NT2/D1 (cell line): ENCODE measurements at places on chromosomes 1 and 21.

GRCh38 chr21:40102682-40103081 lies 235.4 kb downstream of the PCP4 start:
- no peak for DNase-seq

DNA sequence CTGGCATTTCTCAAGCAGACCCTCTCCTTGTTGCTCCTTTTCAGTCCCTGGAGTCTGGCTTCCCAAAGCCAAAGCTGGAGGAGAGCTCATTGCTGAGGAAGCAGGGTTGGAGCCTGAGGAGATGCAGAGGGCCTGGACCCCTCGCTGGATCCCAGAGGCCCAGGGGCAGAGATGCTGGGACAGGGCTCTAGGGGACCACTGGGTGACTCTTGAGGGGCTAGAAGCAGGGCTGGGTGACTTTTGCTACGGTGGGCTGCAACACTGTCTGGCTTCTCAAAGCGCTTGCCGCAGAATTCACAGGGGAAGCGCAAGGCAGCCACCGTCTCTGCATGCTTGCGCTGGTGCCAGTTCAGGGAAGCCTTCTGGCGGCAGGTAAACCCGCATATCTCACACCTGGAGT lies 8.8 kb downstream of the ZNF692 start:
- no peak for DNase-seq

- no peak for DNase-seq
Measured at GRCh38 chr21:45219517-45219916, 68.2 kb downstream of the POFUT2 start.

- no peak for DNase-seq
Measured at GRCh38 chr1:203278082-203278884, 27.0 kb upstream of the BTG2 start.

DNA sequence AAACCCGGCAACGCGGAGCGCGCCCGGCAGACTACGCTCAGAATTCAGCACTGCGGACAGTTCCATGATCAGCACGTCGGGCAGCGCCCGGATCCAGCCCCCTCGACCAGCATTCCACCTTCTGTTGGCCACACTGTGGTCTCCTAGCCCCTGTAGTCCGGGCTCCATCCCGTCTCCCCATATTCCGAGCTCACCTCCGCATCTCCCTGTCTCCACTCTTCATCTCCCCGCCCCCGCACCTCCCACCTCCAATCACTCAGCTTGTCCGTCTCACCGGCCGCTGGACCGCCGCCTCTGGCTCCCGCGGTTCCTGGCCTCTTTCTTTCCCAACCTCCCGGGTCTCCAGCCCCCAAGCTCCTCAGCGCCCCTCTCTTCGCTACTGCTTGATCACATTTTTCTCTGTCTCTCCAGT lies 500 bp downstream of the EPHA10 start:
- peak; percentile 76 for DNase-seq

GRCh38 chr21:42135386-42136052 lies 64.4 kb downstream of the UMODL1 start:
- no peak for DNase-seq

DNA sequence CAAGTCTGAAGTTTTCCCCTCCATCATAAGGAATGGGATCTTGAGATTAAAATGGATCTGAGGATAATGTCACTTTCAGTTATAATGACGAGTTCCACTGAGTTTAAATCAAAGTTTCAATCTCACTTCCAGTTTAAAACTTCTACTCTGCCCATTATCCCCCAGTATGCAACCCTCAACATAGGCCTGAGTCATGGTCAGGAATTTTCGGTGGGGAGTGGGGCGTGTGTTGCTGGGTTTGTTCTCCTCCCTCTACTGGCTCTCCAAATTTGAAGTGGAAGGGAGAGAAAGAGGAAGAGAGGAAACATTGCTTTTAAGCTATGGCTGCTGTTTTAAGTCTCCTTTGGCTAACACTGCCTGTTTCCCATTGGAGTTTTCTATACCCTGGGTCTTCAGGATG lies 152.9 kb downstream of the TM2D1 start:
- no peak for DNase-seq

DNA sequence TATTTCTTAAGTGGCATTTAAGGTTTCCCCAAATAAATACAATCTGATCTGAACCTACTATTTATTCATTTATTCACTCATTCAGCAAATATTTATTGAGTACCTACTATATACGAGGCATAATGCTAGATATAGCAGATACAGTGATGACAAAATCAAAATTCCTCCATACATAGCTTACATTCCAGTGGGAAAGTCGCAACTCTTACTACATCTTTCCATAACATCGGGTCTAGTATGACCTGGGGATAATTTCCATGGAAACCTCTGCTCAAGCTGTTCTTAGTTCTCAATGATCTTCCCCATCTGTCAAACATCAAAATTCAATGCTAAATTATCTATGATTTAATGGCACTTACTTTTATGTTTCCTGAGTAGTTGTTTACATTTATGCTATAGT lies 70.8 kb upstream of the PRKACB start:
- no peak for DNase-seq

DNA sequence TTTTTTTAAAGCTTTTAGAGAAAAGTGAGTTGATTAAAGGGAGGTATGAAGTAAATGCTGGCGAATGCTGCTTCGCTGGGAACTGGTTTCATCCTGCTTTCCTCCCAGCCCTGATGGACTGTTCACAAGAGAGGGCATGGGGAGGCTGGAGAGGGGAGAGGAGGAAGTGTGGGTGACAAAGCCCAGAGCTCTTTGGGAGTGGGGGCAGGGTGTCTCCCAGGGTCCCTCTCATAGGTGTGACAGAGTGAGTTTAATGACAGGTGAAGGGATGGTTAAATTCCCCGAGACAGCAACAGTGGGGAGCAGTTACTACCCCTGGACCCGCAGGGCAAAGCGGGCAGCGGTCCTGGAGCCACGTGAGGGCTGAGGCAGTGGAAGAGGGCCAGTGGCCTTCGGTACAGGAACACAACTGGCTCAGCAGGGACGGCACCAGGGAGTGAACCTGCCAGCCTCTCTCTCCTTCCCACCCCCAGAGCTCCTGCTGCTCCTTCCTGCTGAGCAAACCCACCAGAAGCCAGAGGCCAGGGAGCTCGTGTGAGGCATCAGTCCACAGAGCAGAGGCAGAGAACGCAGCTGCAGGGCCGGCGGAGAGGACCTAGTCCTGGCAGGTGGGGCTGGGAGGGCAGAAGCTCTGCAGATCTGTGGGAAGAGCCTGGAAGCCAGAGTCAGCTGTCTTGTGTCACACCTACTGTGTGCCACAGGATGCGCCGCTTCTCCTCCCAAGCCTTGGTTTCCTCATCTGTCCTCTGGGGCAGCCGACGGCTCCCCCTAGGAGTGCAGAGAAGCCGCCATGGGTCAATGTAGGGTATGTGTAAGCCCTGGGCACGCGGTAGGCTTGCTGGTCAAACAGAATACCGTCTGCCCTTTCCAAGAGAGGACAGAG lies 20.9 kb upstream of the LRP8 start:
- DNase-seq: no peak

- no peak for DNase-seq
Measured at GRCh38 chr1:11980676-11980972, 380 bp downstream of the MFN2 start.

DNA sequence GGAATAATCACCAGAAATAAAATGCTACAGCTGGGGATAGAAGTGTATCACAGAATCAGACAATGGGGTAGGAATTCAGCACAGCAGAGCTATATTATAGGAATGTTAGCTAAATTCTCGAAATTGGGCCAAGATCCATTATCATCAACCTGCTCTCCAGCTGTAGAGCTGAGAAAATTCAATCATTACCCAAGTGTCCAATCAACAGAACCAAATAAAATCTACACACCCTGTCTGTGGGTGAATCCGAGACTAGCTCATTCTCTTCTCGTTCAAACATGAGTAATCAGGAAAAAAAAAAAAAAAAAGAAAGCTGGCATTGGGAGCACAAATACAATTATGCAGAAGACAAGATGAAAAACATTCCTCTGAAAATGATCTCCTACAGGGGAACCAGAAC lies 119.2 kb downstream of the CDC7 start:
- no peak for DNase-seq

- no peak for DNase-seq
Measured at GRCh38 chr1:240909701-240910457, 297.9 kb upstream of the GREM2 start.

DNA sequence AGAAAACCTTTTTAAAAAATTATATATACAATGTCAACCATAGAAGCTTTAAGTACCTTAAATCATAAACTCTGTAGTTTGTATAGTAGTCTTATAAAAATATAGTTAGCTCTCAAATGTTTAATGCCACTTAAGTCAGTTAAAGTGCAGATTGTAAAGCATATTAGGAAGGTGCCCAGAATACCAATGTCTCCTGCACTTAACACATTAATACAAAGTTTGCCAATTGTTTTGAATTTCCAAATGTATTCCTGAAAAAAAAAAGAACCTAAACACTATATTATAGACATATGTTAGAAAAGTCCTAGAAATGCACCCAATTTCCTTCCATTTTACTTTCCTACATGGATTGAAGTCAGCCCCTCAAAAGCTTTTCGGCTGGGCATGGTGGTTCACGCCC lies 12.1 kb downstream of the F3 start:
- no peak for DNase-seq

DNA sequence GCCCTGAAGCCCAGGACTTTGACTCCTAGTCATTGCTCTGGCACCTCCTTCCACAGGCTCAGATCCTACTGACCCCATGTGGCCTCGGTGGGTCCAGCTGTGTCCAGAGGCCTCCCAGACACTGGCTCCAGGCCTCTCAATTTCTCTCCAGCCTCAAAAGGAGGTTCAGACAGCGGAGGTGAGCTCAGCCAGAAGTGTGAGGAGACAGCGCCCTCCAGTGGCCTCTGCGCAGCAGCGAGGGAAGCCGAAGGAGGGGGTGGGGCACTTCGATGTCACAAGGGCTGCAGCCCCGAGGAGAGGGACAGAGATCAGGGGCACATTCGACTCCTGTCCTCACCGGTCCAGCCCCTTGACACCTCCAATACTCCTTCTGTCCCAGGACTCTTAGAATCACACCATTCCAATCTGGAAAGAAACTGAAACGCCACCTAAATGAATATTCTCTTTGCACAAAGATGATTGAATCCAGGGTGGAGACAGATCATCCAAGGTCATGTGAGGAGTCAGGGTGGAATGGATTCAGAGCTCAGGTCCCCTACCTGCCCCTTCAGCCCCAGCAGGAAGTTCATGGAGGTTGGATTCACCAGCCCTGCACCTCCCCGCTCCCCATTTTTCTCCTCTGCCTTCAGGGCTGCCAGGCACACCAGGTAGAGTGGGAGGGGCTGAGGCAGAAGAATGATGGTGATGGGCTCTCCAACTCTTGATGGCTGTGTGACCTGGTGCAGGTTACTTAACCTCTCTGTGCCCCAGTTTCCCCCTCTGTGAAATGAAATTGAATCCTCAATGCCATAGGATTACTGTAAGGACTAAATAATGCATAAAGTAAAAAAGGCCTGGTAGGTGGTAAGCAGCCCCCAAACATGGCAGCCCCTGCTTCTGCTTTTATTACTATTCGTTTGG lies 34.8 kb upstream of the ZBTB40 start:
- peak; percentile 60 for DNase-seq

DNA sequence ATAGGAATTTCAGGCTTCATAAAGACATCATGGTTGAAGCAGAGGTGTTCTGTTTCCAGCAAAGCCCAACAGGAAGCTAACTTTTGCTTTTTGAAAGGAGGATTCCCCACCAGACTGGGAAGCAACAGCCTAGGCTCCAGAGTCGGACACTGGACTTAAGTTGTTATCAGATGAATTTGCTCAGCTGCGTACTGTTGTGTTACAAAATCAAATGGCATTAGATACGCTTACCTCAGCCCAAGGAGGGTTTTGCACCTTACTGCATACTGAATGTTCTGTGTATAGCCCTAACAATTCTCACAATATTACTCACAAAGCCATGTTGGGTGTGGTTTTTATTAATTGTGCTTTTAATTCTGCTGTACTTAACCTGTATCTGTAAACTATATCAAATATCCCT lies 547 bp upstream of the CHIA start:
- no peak for DNase-seq

DNA sequence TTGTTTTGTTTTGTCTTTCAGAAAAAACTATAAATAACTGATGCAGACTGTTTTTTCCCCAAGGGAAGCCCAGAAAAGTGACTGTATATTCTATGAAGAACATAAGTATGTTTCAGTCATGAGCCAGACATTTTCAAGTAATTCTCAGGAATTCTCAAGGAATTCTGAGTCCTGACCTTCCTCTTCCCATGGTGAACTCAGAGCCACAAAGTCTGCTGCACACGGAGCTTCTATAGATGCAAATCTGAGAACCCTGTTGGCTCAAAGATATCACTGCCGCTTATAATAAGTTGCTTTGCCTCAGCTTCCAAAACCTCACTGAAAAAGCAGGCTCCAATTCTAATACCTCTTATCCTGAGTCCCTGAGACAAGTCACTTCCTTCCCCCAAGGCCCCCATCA lies 418.5 kb upstream of the RUNX1 start:
- no peak for DNase-seq

- no peak for DNase-seq
Measured at GRCh38 chr1:116739371-116740012, 14.7 kb upstream of the CD2 start.

DNA sequence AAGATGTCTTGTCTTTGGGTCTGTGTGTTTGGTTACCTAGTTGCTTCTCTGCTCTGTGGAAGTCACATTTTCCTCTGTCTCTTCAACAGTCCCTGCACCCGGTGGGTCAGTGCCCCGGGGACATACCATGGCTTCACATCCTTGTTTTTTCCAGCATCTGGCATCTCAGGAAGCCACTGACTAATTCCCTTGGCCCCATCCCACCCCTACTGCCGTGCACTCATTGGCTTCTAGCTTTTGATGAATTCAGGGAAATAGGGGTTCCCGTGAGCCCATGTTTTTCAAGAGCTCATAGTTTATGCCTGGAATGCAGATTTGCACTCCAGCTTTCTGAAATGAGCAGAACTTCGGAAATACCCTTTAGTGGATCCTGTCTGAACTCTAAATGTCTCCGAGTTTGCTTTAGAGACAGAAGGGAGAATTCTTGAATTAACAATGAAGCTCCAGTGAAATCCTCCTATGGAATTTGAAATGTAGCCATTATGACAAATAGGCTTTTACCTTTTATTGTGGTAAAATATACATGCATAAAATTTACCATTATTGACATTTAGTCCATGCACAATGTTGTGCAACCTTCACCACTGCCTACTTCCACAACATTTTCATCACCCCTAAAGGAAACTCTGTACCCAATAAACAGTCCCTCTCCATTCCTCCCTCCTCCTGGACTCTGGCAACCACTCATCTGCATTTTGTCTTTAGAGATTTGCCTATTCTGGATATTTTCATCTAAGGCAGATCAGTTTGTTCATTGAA lies 67.5 kb downstream of the CLIC6 start:
- DNase-seq: no peak

GRCh38 chr1:23481026-23481597 lies 2.9 kb downstream of the ASAP3 start:
- no peak for DNase-seq

DNA sequence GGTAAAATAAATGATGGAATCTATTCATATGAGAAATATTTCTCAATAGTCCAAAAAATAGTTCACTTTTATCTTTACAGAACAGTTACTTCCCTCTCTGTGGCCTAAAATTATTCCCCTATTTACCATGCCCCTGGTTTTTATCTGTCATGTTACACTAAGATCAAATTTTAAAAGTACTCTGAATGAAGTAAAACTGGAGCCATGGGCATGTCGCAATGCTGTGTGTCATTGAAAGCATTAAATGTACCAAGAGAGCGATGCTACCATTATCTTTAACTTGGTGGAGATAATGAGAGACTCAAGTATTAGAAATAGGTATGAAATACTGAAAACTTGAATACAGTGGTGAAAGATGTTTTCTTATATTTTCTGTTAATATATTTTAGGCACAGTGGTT lies 146.2 kb downstream of the KCNT2 start:
- DNase-seq: no peak
